ENCODE measurements at places on chromosomes 1 and 21.

- DNase-seq, result peak; percentile 66
These were observed 59.1 kb downstream of the SLC19A1 start for GRCh38 chr21:45482899-45483821.

- no peak for DNase-seq
These were observed 71.3 kb downstream of the LUZP1 start for GRCh38 chr1:23097316-23097715.

DNA sequence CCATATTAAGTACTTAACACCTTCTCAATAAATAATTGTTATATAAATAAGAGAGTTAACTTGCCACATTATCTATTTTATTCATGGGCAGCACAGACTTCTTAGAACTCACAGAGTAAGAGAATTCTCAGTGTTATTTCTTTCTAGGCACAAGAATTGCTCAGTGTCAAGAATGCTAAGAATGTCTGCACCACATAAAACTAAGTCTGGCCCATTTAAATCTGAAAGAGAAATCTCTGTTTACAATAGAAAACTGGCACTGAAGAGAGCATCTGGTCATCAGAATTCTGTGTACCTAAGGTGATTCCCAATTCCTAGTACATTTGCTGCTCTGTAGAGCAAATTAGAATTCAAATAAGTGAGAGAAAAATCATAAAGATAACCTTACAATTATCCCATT, 3.8 kb downstream of the OR10K2 start:
- DNase-seq, result no peak

GRCh38 chr1:10195570-10195969, 14.8 kb upstream of the KIF1B start:
- no peak for DNase-seq

DNA sequence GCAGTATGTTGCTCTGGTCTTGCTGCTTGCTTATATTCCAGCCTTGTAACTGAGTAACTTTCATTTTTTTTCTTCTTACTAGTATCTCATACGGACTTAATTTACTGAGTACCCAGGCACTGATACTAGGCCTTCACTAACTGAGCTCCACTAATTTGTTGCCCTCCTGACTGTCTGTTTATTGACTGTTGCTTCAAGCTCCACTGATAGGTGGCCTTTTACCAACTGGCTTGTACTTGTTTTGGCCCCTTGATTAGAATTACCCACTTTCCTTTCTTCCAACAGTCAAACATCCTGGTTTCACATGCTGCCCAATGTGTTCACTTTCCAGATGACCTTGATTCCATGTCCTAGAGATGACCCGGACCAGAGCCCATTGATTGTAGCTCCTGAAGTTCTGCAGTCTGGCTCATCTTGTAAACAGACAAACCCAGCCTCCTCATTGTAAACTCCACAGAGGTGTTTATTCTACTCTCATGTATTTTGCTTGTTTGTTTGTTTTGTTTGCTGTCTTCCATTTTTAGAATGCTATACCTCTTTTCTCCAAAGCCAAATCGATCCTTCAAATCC, 27.7 kb downstream of the RGS1 start:
- DNase-seq, result no peak

DNA sequence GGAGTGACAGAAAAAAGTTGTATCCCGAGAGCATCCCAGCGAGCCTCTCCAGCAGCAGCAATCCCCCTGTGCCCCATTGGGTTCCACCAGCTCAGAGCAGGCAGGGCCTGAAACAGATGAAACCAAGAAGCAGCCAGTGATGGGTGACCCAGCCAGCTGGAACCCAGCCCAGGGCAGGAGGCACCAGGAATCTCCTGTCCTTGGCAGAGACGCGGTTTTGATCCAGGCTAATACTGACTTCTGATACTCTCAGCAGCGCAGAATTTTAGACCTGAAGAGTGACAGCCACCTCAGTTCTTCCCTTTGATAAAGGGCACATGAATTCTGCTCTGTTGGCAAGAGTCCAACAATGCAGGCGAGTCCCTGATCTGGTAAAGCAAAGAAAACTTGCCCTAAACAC, 11.4 kb upstream of the OLIG1 start:
- no peak for DNase-seq

DNA sequence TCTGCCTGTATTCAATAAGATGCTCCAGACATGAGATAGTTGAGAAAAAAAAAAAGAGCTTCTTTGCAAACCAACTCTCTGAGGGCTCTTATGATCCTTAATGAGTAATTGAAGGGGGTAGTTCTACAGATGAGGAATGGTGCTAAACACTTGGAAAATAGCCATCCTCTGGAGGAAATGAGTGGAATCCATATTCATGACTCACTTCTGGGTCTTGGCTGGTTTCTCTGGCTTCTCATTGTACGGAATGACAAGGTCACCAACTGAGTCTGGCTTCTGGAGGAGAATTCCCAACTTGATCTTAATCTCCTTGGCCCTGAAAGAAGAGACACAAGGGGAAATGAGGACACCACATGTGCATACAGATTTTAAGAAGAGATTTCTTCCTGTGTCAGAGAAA, 34.7 kb downstream of the RGS5 start:
- no peak for DNase-seq

- no peak for DNase-seq
These were observed 26.9 kb downstream of the KRTAP19-8 start for GRCh38 chr21:31011412-31011811.

GRCh38 chr1:166960858-166961474, 14.4 kb downstream of the ILDR2 start:
- no peak for DNase-seq

- peak; percentile 40 for DNase-seq
These were observed 36.6 kb downstream of the H3-3A start for GRCh38 chr1:226098870-226099835.

DNA sequence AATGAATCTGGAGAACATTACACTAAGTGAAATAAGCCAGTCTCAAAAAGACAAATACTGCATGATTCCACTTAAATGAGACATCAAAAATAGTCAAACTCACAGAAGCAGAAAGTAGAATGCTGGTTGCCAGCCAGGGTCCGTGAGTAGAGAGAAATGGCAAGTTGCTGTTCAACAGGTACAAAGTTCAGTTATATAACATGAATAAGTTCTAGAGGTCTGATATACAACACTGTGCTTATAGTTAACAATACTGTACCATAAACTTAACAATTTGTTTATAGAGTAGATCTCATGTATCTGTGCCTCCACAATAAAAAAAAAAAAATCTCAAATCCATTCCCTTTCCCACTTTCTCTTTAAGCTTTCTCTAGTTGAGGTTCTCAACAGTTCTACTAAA, 83.5 kb downstream of the DENND1B start:
- no peak for DNase-seq

DNA sequence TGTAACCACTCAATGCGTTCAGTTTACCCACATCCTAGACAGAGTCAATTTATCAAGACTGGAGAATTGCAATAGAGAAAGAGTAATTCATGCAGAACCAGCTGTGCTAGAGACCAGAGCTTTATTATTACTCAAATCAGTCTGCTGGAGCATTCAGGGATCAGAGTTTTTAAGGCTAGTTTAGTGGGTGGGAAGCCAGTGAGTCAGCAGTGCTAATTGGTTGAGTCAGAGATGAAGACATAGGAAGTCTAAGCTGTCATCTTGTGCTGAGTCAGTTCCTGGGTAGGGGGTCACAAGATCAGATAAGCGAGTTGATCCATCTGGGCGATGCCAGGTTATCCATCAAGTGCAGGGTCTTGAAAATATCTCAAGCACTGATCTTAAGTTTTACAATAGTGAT, 499.6 kb downstream of the MRPL39 start:
- DNase-seq, result peak; percentile 80

DNA sequence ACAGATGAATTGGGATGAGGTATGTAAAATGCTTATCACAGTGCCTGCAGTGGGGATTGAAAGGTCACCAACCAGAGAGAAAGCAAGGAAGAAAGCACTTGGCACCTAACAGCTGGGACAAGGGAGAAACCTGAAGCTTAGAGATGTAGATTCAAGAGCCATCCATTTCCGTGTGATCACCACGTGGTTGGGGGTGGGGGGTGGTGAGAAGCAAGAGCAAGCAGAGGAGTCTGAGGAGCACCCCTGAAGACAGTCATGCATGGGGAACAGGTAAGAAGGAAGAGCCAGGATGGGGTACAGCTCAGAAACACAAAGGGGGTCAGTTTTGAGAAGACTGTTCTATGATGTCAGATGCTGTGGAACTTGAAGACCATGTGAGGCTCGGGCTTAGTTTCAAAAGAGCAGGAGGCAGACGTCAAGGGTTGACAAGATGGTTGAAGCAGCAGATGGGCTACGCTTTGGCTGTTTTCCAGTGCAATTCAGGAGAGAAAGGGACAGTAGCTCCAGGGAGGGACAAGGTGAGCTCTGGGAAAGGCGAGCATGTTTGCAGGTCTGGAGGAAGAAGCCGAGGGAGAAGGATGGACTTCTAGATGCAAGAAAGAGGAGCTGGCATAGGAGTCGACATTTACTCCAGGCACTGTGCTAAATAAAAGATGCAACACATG, 17.4 kb downstream of the KANK4 start:
- no peak for DNase-seq

DNA sequence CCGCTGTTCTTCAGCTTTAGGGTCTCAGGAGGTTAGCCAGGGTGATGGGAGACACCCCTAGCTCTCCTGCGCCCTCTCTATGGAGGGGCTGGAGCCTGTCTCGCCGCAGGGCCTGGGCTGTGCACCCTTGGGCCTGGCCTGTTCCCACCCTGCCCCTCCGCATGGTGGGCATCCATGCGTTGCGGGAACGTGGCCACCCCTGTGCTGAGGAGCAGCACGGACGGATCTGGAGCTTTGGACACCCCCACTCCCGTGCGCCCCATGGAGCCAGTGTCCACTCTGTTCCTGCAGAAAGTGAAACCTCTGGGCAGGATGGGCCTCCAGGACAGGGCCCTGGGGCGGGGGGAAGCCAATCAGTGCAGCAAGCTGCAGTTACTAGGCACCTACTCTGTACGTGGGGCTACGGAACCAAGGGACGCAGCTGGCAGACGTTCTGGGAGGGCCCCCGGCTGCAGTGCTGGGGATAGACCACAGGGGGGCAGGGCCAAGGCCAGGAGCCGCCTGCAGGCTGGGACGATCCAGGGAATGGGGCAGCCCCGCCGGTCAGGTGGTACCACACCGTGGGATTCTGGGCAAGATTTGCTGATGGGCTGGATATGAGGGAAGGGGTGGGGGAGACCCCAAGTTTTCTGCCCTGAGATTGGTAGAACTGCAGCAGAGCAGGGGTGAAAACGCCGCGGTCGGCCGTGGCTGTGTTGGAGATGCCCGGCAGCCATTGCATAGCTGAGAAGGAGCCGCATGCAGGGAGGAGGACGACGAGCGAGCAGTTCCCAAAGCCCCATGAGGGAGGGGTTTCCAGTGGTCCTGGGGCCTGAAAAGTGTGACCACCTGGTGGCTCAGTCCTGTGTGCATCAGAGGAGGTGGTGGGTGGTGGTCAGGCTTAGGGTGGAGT, 43.3 kb downstream of the TP73 start:
- peak; percentile 39 for DNase-seq

GRCh38 chr1:204302769-204303168, 57.0 kb downstream of the PLEKHA6 start:
- no peak for DNase-seq

DNA sequence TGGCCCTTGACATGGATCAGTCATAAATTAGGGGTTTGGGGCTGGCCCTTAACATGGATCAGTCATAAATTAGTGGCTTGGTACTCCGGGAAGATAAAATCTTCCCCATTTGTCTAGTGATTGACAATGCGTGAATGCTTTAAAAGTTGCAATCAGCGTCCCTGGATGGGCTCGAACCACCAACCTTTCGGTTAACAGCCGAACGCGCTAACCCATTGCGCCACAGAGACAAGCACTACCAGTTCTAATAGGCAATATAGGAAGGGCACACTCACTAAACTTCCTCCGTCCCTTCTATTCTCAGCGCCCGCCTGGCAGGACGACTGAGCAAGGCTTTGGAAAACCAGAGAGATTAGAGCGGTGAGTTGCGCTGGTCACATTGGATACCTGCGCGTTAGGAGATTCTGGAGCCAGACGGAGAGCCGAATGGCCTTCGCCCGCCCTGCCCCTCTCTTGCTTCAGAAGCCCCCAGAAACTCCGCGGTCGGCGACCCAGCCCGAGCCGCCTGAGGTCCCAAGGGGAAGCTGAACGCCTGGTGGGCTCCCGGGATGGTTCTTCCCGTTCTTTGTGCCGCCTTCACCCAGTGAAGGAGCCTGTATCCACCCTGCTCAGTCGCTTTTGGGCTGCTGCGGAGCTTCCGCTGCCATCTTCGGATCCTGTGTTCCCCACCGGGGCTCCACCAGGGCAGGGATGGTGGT, 235.9 kb downstream of the FAM72C start:
- peak; percentile 35 for DNase-seq

- DNase-seq, result no peak
These were observed 544.5 kb upstream of the DAB1 start for GRCh38 chr1:57968321-57968720.

DNA sequence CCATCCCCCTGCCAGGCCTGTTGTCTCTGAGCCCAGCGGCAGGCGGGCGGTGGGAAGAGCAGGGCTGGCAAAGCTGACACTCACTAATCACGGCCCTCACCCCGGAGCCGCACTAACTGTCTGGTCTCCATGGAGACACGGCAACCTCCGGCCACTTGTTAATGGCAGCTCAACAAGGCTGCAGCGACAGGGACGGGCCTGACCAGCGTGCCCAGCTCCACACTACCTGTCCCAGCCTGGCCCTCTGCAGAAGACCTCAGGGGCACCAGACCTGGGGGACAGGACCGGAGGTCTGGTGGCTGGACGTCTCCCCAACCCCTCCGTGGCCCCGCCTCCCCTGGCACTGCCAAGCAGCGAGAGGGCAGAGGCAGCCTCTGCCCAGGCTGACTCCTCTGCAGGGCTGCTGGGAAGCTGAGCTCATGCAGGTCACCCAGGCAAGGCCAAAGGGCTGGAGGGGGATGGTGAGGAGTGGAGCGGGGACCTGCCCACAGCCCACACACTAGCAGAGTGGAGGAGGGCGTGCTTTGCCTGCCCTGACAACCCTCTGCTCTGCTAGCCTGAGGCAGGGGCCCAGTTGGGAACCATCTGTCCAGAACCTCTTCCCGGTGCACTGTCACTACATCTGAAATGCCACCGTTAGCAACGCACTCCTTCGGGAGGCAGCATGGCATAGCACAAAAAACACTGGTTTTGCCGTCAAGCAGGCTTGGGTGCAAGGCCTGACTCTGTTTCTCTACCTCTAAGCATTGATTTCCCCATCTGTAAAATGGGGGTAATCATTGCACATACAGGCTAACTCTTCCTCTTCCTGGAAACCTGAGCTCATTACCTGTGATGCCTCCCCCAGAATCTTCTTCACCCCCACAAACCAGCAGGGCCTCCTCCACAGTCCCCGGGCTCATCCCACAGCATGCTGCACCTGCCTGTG, 29.6 kb upstream of the WASF2 start:
- no peak for DNase-seq

- DNase-seq, result no peak
These were observed 127.3 kb downstream of the HHIPL2 start for GRCh38 chr1:222420633-222421032.

- DNase-seq, result no peak
These were observed 218.7 kb downstream of the PATJ start for GRCh38 chr1:61961009-61961408.

GRCh38 chr1:47598357-47598756, 160.5 kb downstream of the FOXD2 start:
- no peak for DNase-seq

All from NB4 (cell line).